Spleen (tissue), 13 donors: ENCODE measurements at places on chromosomes 7 and 10.

- no peak for DNase-seq
These were observed 30.1 kb downstream of the APBB1IP start for GRCh38 chr10:26468291-26468690.

GRCh38 chr7:70554646-70555045 lies 577.3 kb upstream of the GALNT17 start:
- DNase-seq, result no peak

DNA sequence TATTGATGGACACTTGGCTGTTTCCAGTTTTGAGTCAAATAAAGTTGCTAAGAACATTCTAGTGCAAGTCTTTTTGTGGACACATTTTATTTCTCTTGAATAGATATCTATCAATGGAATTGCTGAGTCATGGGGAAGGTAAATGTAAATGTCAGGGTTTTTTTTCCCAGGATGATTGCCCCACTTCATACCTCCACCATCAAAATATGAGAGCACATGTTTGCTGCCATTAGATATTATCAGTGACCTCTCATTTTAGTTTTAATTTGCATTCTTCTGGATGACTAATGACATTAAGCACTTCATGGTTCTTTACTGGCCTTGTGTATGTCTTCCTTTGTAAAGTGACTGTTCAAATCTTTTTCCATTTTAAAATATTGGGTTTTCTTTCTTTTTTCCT lies 45.7 kb downstream of the PAPSS2 start:
- DNase-seq, result no peak

GRCh38 chr10:48684792-48685623 lies at the start of gene WDFY4:
Gene WDFY4 (plus strand): TSS chr10:48684873. CDS start chr10:48709733, 24,860 bp downstream.
- peak; percentile 88 for DNase-seq

GRCh38 chr10:100775386-100775785 lies 30.0 kb downstream of the PAX2 start:
- DNase-seq, result no peak

- no peak for DNase-seq
These were observed 66.2 kb downstream of the FAM241B start for GRCh38 chr10:69696073-69696731.

- no peak for DNase-seq
These were observed 1.3 kb downstream of the EXOC6 start for GRCh38 chr10:92849576-92850090.

- no peak for DNase-seq
These were observed 142.7 kb downstream of the TRIL start for GRCh38 chr7:28815369-28815927.

GRCh38 chr10:124917428-124918190 lies 24.3 kb upstream of the ZRANB1 start:
- peak; percentile 91 for DNase-seq

- DNase-seq, result no peak
These were observed 15.5 kb downstream of the CREB3L2 start for GRCh38 chr7:137986252-137987017.

GRCh38 chr7:122290476-122290875 lies 14.1 kb downstream of the FEZF1 start:
- no peak for DNase-seq

DNA sequence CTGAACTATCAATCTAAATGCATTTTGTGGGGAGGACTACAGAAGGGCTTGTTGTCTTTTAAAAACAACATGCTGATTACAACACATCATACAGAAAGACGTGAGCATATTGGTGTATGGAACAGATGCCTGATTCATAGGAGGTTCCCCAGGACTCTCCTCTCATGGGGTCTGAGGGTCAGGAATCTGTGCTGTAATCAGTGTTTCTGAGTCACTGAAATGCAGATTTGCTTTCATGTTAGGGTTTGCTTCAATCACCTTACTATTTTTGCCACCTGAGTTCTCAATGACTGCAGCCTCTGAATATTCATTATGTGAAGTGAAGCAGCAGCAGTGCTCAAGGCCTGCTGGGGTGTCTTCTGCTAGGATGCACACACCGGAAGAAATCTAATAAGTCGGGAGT lies 550 bp upstream of the ANK3 start:
- no peak for DNase-seq

DNA sequence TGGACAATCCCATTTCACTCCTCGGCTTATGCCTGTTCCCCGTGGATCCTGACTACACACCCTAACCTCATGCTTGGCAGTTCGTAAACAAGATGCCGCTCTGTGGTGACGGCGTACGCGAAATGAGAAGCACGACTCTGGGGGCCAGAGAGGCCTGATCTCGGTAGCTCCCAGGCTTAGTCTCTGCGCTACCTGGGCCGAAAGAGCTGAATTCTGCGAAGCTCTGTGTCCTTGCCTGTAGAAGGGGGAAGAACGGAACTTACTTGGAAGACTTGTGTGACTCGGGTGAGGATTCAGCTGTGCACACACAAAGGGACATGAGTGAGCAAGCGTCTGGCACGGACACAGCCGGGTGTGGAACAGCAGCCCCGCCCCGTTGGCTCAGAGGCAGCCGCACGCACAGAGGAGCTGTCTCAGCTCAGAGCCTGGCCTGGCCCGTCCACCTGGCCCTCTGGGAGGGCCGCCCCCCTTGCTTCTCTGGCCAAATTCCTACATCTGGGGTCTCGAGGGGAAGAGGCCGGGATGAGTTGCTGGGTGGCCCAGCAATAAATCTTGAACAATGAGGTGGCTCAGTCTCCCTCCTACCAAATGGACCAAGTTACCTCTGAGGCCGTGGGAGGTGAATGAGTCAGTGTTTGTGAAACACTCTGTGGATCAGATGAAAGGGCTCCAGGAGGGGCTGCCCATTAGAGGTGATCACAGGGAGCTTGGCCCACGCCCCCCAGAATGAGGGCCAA lies 83.8 kb downstream of the PDGFA start:
- DNase-seq, result no peak

DNA sequence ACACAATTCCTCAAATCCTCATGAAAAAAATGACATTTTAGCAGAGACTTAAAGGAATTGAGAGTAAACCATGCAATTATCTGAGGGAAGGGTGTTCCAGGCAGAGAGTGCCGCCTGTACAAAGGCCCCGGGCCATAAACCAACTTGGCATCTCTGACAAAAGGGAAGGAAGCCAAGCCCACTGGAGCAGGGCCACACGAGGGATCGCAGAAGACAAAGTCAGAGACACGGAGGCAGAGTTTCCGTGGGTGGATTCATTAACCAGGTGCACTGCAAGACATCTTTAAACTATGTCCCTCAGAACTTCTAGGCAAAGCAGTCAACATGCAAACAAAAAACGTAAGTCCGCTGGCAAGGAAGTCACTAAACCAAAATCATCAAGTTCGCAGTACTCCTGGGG lies 92.0 kb downstream of the SFMBT2 start:
- DNase-seq, result no peak

DNA sequence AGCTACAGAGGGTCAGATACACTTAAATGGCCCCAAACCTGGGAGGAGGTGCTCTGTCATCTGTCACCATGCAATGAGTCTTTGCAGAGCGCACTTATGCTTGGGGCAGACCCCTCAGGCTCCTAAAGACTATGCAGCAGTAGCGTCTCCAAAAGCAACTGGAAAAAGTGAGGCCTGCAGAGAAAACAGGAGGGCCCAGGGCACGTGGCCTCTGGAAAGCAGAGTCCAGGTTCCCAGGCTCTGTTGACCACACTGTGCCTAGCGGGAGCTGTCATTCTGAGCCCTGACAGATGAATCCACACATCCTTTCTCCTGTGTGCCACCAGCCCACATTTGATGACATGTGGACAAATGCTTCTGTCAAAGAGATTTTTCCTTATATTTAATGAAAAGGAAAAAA lies 66.4 kb downstream of the MINDY4 start:
- DNase-seq, result no peak

DNA sequence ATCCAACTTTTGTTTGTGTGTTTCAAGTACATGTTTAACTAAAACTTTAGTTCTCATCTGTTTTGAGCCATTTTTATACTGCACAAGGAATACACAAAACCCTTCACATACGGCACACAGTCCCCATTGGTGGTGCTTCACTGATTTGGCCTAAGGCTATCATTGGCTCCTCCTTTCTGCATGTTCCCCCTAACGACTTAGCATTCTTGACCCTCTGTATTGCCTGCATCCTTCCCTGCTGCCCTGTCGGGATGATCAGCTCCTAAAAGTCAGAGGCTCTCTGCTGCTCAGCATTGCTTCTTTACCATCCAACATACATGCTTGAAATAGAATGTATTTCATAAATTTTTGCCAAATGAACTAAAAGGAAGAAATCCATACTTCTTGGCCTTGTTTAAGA lies 111.4 kb upstream of the ABCB5 start:
- no peak for DNase-seq
